Stimulated activated CD4-positive, alpha-beta T cell treated with anti-CD3 and anti-CD28 coated beads, Interleukin-15, amount 100 ng/mL, for 1 hour (primary cell): ENCODE measurements at places on chromosomes 11 and 22.

DNA sequence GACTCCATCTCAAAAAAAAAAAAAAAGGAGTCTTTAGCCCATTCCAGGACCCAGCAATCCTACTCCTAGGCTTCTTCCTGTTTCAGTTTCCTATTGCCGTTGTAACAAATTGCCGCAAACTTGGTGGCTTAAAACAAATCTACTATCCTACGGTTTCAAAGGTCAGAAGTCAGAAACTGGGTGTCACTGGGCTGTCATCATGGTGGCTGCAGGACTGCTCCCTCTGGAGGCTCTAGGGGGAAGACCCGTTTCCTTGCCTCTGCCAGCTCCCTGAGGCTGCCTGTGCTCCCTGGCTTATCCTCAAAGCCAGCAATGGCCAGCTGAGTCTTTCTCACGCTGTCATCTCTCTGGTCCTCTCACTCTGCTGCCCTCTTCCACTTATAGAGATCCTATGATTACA lies 8.7 kb upstream of the DAGLA start:
- no peak for DNase-seq

DNA sequence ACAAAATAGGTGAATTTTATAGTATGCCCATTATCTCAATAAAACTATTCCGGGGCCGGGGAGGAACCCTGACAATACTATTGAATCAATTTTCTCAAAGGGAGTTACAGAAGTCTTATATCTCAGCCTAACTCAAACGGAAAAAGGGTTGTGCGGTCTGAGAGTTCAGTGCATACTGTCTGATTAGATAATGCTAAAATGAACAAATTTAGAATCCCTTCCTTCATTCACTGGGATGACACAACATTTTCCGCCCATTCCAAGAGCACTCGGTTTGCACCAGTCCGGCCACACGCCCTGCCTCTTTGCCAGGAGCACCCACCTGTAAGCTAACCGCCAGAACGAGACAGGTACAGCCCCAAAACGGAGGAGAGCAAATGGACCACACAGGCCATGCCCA lies 50.0 kb upstream of the NFRKB start:
- DNase-seq = no peak

DNA sequence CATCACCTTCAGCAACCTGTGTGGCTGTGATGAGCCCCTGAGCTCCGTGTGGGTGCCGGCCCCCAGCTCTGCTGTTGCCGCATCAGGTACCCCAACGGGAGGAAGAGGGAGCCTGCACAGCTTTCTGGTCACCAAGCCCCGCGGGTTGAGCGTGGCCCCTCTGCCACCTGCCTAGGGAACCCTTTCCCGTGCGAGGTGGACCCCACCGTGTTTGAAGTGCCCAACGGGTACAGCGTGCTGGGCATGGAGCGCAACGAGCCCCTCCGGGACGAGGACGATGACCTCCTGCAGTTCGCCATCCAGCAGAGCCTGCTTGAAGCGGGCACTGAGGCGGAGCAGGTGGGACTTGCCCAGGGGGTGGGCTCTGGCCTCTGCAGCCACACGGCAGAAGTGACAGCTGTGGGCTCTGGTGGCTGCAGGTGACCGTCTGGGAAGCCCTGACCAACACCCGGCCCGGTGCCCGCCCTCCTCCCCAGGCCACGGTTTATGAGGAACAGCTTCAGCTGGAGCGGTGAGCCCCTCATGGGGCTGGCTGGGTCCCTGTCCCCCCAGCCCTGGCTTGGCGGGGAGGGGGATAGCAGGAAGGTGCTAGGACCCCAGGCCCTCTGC lies 1.9 kb upstream of the SSH3 start:
- DNase-seq = no peak

- no peak for DNase-seq
These were observed 333.4 kb upstream of the MPPED2 start for GRCh38 chr11:30919389-30920152.

- no peak for DNase-seq
These were observed 20.6 kb downstream of the MORC2 start for GRCh38 chr22:30947816-30948454.

- DNase-seq = no peak
These were observed 18.0 kb upstream of the CHST1 start for GRCh38 chr11:45683271-45684058.

- DNase-seq = no peak
These were observed 2.9 kb downstream of the TST start for GRCh38 chr22:37016134-37016910.

DNA sequence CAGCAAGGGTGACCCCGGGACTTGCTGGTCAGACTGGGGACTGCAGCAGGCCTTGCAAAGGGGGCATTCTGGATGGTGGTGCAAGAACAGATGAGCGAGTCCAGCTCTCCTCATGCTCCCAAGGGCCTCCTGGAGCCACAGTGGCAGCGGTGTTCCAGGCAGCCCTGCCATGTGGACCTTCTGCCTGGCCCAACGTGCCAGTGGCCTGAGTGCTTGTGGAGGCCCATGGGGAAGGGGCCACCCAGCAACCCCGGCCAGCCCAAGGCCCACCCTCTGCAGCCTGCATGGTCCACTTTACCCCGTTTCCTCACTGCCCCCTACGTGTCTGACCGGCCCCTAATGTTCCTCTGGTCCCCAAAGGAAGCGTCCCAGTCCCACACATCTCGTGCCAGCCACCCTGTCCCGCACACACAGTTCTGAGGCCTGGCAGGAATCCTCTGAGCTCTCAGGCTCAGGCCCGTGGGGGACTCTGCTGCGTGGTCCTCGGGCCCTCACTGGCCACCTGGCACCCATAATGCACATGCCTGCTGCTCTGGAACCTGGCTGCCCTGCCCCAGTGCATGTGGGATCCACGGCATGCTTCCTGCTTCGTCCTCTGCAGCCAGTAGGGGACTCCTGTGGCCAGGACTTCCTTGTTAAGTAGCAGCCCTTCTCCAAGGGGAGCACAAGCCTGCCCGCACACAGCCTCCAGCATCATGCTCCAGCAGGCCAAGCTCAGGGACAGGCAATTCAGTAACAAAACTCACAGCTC lies 85.5 kb downstream of the DGCR2 start:
- DNase-seq = no peak

GRCh38 chr11:123430721-123431497 lies 840 bp downstream of the GRAMD1B start:
- peak; percentile 16 for DNase-seq

DNA sequence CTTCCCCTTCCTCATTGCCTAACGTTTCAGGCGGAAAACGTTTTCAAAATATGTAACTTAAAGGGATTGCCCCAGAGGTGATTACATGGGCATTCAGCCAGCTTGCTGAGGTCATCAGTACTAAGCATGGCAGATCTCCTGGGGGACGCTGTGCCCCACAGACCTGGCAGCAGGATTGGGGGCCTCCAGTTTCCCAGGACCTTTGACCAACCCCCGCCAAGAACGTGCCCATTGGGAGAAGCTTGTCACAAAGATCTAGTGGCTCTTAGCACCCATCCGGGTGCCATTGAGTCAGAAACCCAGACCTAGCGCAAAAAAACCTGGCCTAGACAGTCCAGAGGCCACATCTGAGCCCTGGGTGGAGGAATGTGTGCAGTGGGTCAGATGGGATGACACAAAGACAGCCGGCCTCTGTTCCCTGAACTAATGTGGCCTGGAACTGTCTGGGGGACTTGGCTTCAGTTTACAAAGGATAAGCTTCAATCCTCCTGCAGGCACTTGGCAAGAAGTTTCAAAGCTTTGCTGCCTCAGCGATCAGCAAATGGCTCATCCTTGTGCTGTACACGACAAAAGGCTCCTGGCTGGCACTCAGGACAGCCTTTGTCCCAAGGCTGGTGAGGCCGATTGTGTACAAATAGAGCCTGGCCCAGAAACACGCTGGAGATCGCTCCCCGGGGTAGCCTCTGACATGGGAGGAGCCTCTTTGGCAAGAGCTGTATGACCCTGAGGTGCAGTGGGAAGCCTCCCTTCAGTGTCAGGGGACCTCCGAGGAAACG lies 9.5 kb downstream of the C1QTNF6 start:
- no peak for DNase-seq

DNA sequence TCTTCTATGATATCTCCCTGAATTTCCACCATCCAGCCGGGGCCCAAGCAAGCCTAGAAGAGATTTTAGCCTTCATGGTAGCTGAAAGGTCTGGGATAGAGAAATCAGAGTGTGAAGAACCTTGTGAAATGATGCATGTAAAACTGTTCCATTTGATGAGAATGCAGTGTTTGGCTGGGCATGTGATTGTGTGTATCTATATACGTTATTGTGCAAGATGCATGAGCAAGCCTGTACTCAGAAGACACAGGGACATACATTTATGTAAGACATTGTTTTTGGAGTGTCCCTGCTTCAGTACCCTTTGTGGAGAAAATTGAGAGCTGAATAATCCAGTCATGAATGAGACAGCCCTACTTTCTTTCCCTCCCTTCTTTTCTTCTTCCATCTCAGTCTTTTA lies 15.2 kb upstream of the OR52K2 start:
- no peak for DNase-seq

DNA sequence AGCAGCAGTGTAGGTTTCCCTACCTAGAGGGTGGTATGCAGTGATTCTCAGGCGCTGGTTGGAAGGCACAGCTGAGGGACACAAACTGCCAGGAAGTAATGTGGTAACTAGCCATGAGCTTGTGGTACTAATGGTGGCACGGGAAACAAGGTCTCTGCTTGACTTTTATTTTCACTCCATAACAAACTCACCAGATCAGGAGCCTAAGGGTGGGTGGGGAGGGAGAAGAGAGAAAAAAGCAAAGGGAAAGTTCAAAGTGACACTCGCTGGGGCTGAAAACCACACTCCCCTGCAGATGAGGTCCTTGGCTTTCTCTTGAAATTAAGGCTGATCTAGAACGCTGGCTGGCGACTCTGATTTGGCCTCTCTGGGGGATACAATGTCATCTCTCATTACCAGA lies 22.0 kb downstream of the TRAF6 start:
- no peak for DNase-seq

- no peak for DNase-seq
These were observed 424.6 kb downstream of the BUD13 start for GRCh38 chr11:116348226-116348625.

DNA sequence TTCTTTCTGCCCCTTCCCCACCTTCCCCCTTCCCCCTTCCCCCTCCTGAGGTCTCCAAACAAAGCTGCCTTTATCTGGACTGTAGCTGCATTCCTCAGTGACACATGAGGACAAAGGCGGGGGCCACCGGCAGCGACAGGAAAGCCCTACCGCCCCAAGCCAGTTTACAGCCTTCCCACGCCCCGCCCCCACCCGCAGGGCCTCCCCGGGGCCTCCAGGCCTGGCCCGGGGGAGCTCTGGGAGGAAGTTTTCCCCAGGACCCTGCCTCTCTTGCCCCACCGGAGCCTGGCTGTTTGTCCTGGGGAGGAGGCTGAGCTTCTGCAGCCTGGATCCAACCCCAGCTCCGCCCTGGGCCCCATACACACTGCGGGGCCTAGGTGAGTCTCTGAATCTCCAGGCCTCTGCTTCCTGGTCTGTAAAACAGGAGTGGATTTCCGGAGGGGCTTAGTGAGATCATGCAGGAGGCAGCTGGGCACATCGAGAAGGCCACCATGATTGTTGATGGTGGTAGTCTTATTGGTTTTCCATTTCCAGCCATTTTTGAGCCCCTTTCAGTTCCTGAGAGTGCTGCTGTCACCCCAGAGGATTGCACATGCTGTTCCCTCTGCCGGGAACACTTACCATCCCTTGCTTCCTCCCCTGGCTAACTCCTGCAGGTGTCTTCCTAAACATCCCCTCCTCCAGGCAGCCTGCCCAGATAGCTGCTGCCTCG lies 130.7 kb downstream of the MN1 start:
- DNase-seq = no peak

- no peak for DNase-seq
These were observed 59.0 kb downstream of the NCAPD3 start for GRCh38 chr11:134164490-134165370.

- no peak for DNase-seq
These were observed 165.0 kb downstream of the UVRAG start for GRCh38 chr11:75980031-75980430.

GRCh38 chr11:73325036-73325981 lies 17.2 kb downstream of the ARHGEF17 start:
- DNase-seq = no peak

- DNase-seq = no peak
These were observed 19.0 kb upstream of the LMO1 start for GRCh38 chr11:8282631-8283030.

- DNase-seq = no peak
These were observed 125.8 kb downstream of the DDX10 start for GRCh38 chr11:108790501-108791299.

- DNase-seq = no peak
These were observed 70.7 kb upstream of the E2F8 start for GRCh38 chr11:19311308-19312030.

DNA sequence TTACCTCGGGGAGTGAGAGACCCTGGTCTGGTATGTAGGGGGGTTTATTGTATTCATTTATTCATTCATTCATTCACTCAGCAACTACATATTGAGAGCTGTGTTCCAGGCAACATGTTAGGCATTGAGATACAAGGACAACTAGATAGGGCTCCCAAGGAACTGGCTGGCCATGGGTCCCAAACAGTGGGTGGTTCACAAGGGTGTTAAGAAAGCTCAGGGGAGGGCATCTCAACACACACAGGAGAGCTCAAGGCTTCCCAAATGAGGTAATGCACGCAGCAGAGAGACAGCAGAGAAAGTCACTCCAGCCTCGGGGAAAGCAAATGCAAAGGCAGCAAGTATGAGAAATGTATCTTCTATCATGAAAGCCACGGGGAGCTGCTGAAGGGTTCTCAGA lies 51.8 kb downstream of the BTG4 start:
- DNase-seq = no peak

GRCh38 chr11:9568854-9569587 lies 4.4 kb upstream of the WEE1 start:
- DNase-seq = no peak

GRCh38 chr22:29478326-29479276 lies 1.4 kb upstream of the NEFH start:
- peak; percentile 15 for DNase-seq

- DNase-seq = no peak
These were observed 7.7 kb upstream of the NEAT1 start for GRCh38 chr11:65414776-65415498.

- DNase-seq = no peak
These were observed 30.0 kb upstream of the CABP7 start for GRCh38 chr22:29689880-29690213.

DNA sequence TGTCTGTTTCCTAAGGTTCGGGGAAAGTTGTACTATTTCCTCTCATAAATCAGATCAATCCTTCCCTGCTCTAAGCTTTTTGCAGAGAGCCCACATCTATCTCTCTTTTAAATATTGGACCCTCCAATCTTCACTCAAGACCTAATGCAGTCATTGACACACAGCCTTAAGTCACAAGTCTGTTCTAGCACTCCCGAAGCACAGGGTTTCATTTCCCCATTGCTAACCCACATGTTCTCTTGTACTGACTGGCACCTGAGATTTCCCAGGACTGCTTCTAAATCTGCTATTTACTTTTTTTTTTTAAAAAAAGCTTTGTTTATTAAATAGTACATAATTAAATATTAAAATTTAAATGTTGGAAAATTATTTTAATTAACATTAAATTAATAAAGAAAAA lies 674.7 kb downstream of the TBC1D22A start:
- DNase-seq = no peak
